Adrenal gland (tissue), 19 donors: ENCODE measurements at places on chromosomes 6 and 20. TPM values are rescaled to one million over a fixed set of nuclear protein-coding genes. Genes with fewer than 3 reads are reported as not detected.

BTNL2 gene
- total RNA-seq, result not detected

IPCEF1 gene
- 0.72 TPM for total RNA-seq

PCK1 gene
- total RNA-seq, result 0.39 TPM

SMOC2 gene
- 3.0 TPM for total RNA-seq

PARD6B gene
- total RNA-seq, result 5.3 TPM

DZANK1 gene
- total RNA-seq, result 3.3 TPM

ADGB gene
- not detected for total RNA-seq

PAX1 gene
- total RNA-seq, result not detected

DNA sequence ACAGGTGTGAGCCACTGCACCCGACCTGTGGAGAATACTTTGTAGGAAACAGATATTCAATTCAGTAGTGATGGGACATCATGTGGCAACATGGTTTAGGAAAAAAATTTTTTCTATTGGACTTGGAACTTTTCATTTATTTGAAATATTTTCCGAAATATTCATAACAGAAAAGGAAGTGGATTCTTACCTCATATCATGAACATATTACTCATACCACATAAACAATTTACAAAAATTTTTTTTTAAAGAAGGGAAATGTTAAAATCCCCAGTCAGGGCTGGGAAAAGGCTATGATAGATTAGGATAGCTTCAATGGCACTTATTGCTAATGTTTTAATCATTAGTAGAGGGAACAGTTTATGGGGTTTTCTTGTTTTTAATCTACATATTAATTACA is 6.8 kb upstream of the ALDH8A1 start:
- no peaks in the 10 kb centered on the region for H3K27me3 ChIP-seq
- H3K27ac ChIP-seq, result no peak overlapping the region
- no peaks in the 10 kb centered on the region for H3K4me1 ChIP-seq
- DNase-seq, result no peak
- no peak overlapping the region for H3K4me3 ChIP-seq
- H3K36me3 ChIP-seq, result no peaks in the 10 kb centered on the region

DNA sequence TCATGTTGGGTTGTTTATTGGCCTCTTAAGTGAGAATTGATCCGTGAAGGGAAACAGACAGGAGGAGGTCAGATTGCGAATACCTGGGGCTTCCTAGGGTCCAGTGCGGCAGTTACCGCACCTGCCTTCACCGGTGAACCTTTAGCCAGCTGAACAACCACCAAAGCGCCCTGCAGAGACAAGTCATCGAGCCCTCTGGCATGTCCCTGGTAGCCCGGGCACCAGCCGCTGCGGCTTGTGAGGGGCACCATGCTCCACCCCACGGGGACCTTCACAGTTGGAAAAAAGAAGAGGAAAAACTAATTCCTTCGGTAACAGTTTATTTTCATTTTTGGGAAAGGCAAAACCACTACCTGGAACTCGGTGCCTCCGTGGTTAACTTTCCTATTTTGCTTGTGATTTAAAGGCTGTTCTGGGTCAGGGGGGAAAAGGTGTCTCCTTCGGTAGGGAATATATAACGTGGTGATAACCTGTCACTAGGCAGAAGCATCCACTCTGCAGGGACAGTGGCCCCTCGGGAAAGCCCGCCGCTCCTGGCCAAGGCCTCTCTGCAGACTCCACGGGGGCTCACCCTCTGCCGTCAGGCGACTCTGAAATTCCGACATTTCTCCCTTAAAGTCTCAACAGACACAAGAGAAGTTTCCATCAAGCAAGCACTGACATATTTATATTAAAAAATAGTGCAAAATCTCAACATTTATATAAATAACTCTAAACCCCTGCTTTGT is 30.7 kb upstream of the ZBP1 start:
- H3K4me1 ChIP-seq, result no peaks in the 10 kb centered on the region
- no peak for DNase-seq

DNA sequence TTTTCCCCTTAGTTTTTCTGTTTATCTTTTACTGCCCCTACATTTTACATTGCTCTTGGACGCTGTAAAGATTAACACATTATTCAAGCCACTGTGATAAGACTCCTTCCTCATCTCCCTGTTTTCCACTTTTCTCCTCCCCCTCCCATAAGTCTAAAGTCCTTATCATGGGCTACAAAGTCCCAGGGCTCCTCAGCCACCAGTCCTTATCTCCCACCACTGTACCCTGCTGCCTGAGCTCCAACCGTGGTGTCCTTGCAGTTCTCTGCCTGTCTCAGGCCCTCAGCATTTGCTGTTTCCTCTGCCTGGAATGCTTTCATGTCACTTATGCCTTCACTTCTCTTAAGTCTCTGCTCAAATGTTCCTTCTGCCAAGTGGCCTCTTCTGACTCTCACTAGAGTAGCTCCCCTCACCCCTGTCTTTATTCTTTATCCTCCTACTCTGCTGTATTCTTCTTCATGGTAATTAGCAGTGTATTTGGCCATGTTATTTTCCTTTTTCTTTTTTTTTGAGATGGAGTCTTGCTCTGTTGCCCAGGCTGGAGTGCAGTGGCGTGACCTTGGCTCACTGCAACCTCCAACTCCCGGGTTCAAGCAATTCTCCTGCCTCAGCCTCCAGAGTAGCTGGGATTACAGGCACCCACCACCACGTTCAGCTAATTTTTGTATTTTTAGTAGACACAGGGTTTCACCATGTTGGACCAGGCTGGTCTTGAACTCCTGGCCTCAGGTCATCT is 10.8 kb upstream of the LATS1 start:
- no peaks in the 10 kb centered on the region for H3K27me3 ChIP-seq
- peaks cover 36% of the 10 kb centered on the region for H3K36me3 ChIP-seq
- H3K4me1 ChIP-seq, result no peaks in the 10 kb centered on the region

- no peak overlapping the region for H3K4me3 ChIP-seq
- no peaks in the 10 kb centered on the region for H3K4me1 ChIP-seq
- DNase-seq, result no peak
- H3K27ac ChIP-seq, result no peak overlapping the region
Measured at GRCh38 chr6:137332637-137333280, 113.6 kb upstream of the IFNGR1 start.

DNA sequence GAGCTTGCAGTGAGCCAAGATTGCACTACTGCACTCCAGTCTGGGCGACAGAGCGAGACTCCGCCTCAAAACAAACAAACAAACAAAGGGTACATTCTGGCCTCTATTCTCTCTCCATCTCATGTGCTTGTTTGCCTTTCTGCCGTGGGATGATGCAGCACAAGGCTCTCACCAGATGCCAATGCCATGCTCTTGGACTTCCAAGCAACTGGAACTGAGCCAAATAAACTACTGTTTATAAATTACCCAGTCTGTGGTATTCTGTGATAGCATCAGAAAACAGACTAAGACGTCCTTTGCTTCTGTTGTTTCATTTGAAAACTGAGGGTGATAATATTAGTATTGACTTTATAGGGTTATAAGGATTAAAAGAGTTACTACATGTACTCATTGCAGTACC is 3.6 kb upstream of the BRD2 start:
- H3K36me3 ChIP-seq, result no peaks in the 10 kb centered on the region
- peaks cover 39% of the 10 kb centered on the region for H3K4me1 ChIP-seq
- no peak overlapping the region for H3K27ac ChIP-seq
- no peak for DNase-seq
- no peaks in the 10 kb centered on the region for H3K27me3 ChIP-seq

DNA sequence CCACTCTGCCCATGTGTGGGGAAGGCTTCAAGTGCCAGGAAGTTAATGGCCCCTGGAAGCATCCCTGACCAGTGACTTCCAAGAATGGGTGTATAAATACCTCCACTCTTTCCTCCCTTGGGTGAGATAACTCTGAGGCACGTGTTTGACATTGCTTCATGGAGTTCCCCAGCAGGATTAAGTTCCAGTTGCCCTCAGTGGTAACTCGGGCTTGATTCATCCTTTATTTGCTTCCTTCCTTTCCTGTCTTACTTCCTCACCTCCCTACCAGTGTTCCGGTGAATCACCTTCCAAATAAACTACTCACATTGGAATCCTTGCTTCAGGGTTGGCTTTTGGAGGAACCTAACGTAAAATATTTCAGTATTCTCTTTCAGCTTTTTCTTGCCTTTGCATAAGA is 84.6 kb upstream of the JAG1 start:
- no peak for DNase-seq
- H3K27me3 ChIP-seq, result no peaks in the 10 kb centered on the region

DNA sequence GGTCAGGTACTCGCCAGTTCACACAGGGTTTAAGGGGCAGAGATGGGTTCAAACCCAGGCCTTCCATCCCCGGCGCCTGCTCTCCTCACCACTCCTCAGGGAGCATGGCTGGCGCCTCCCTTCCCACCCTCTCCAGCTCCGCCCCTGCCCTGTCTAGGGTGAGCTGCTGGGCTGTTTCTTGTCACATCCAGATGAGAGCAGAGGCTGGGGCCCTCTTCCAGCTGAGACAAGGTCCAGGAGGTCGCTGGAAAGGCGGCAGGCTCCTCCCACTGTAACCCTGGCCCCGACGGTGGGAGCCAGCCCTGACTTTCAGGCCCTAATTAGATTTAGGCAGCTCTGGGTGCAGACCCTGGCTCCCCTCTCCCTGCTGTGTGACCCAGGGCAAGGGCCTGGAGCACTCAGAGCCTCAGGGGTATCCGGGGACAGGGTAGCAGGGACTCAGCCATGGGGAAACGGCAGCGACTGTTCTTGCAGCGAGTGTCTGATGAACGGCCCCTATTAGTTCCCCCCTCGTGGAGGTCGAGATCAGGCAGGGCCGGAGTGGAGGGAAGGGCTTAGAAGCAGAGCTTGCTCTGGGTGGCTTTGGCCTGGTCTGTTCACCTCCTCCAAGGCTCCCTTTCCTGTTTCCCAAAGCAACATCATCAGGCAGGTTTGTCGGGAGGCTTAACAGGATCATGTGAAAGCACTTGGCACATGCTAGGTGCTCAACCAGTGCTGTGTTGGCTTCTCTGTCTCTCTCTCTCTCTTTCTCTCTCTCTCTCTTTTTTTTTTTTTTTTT is 33.4 kb downstream of the SNAI1 start:
- H3K27me3 ChIP-seq, result no peaks in the 10 kb centered on the region
- no peaks in the 10 kb centered on the region for H3K36me3 ChIP-seq
- peaks cover 14% of the 10 kb centered on the region for H3K4me1 ChIP-seq
- DNase-seq, result no peak
- H3K27ac ChIP-seq, result no peak overlapping the region
- H3K4me3 ChIP-seq, result no peak overlapping the region

DNA sequence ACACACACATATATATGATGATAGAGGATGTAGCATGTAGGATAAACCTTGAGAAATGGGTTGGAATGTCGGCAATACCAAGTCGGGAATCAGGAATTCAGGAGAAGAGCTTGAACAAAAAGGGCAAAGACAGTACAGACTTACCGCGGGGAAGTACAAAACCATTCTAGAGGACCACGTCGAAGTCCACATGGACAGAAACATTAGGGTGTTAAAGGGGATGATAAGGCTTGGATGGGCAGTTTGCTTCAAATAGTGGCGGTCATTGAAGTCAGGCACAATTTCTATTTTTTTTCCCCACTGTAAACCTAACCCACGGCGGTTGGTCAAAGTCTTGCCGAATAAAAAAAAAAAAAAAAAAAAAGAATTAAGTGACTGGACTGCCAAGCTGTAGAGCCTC is 766 bp upstream of the NUS1 start:
- H3K27ac ChIP-seq, result no peak overlapping the region
- H3K36me3 ChIP-seq, result no peaks in the 10 kb centered on the region
- peaks cover 31% of the 10 kb centered on the region for H3K4me1 ChIP-seq
- H3K4me3 ChIP-seq, result no peak overlapping the region
- H3K27me3 ChIP-seq, result no peaks in the 10 kb centered on the region

GRCh38 chr6:35468980-35469750 is 964 bp downstream of the RPL10A start:
- no peak for DNase-seq
- no peaks in the 10 kb centered on the region for H3K36me3 ChIP-seq
- H3K27ac ChIP-seq, result no peak overlapping the region
- H3K4me1 ChIP-seq, result peaks cover 50% of the 10 kb centered on the region
- no peak overlapping the region for H3K4me3 ChIP-seq

DNA sequence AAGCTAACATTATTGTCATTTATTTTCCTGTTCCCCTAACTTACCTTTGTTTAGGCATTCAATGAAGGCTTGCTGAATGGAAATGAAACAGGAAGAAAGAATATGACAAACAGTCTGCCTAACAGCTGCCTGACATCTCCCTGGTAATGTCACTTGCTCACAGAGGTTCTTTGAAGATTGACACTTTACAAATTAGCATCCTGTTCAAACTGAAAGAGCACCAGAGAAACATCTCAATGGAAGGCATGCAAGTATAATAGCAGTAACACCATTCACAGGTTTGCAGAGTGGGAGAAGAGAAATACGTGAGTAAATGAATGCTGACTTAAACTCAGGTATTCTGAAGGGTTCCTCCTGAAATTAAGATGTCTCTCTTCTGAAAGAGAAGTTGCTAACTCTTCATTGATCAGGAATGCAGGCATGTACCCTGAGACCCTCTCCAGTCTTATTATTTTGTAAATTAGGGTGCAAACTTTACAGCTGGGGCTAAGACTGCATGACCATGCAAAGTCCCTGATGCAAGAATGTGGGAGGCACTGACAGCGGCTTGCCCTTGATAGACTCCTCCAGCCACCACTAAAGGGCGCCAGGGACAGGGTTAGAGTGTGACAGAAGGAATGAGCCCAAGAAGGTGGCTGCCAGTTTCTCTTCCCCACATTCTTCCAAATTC is 1.3 kb upstream of the SMLR1 start:
- no peak for DNase-seq
- H3K27me3 ChIP-seq, result no peaks in the 10 kb centered on the region
- H3K36me3 ChIP-seq, result no peaks in the 10 kb centered on the region
- H3K4me3 ChIP-seq, result no peak overlapping the region
